ENCODE measurements at places on chromosomes 4 and X.

DNA sequence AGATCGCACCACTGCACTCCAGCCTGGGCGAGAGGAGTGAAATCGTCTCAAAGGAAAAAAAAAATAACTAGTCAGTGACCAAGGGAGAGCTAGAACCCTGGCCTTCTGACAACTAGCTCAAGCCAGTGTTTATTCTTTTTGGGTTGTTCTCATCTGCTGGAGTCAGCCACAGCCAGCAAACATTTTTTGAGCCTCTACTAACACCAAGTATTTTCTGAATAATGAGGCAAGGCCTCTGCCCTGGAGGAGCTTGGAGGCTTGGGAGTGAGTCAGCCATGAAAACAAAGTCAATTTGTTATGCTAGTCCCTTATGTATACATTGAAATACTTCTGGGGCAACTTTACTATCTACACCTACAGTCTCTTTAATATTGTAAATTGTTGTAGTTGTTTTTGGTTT lies 46.5 kb downstream of the TMA16 start:
- peak; percentile 82 for DNase-seq

- peak; percentile 69 for DNase-seq
Observed at GRCh38 chr4:26330186-26330787, 9.5 kb downstream of the RBPJ start.

- DNase-seq: no peak
Observed at GRCh38 chr4:98574816-98575215, 83.6 kb downstream of the TSPAN5 start.

GRCh38 chr4:1751155-1751918 lies 30.0 kb downstream of the TACC3 start:
- DNase-seq: no peak

GRCh38 chr4:165720411-165721082 lies 152.5 kb upstream of the TLL1 start:
- no peak for DNase-seq

GRCh38 chr4:73053076-73053475 lies 16.4 kb downstream of the COX18 start:
- peak; percentile 41 for DNase-seq

- DNase-seq: no peak
Observed at GRCh38 chrX:47191331-47191730, 2.3 kb upstream of the UBA1 start.

- DNase-seq: no peak
Observed at GRCh38 chr4:68077737-68078136, 51.9 kb downstream of the TMPRSS11F start.

DNA sequence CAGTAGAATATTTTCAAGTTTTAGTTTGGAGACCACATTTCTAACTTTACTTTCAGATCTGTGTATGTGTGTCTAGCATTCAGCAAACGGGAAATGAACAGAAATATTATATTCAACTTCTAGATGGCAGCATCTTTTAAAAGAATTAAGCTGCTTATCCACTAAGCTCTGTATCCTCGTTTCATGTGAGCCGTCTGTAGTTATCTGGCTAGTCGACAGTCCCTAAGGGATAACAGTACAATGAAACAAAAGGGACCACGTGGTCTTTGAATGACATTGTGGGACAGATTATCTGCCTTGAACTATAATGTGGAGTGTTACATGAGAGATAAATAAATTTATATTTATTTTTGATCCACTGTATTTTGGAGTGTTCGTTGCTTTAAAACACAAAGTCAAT lies 35.8 kb upstream of the PRSS12 start:
- DNase-seq: no peak

- DNase-seq: no peak
Observed at GRCh38 chrX:153883163-153883843, 2.7 kb downstream of the L1CAM start.

DNA sequence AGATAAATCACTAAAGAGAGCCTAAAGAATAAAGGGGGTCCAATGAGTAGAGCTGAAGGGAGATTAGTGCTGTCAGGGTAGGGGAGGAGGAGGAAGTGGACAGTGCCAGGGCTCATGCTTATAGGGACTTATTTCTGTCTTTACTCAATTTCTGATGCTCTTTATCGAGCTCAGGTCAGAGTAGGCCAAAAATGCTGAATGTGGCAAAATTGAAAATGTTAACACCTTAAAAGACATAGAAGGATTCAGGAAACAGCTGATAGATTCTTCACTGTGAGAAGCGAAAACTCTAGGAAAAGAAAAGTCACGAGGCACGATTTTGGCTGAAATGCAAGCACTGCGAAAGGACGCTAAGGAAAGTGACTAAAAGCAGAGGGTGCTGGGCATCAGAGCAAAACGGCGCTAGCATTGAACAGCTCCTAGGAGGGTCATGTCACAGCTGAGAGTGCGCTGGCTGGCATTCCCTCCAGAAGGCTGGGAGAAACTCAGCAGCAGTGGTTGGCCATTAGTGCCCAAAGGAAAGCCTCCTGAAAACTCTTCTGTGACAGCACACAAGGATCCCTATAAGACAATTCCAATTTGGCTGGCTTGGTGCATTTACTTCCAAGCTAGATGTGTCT lies 150.9 kb downstream of the HS6ST2 start:
- DNase-seq: no peak

DNA sequence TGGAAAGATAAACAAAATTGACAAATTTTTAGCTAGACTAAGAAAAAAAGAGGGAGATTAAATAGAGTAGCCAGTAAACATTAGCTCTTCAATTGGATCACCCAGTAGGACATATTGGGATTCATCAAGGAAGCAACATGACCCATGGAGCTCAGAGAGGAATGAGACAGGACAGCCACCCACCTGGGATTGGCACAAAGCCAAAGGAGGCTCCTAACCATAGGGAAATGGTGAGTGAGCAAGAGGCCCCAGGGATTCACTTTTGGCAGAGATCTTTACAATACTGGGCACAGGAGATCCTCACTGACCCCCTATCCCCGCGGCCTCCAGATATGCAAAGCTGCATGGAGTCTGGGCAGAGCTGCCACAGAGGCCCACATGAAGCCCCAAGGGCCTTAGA lies 34.8 kb upstream of the CXCL6 start:
- DNase-seq: no peak

DNA sequence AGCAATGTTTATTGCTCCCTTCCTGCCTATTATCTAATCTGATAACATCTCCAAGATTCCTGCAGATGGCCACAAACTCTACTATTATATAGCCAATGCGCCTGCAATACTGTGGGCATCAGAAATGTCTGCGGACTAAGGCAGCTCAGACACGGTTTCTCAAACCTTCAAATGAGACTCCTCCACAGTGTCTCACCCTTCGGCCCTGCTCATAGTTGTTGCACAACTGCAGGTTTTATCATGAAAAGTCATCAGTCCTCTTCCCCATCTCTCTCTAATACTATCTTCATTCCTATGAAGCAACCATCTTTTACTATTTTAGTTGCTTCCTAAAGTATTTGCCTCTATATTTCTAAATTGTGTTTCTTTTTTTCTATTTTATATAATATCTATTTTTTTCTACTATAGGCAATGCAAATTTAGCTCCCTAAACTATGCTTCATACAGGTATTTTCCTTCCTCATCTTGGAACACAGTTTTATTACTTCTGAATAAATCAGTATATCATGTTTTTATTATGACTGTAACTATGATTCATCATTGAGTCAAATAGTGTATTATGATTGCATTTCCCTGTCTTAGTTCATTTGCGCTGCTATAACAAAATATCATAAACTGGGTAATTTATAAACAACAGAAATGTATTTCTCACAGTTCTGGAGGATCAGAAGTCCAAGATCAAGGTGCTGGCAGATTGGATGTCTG lies 129.7 kb upstream of the EDNRA start:
- no peak for DNase-seq

DNA sequence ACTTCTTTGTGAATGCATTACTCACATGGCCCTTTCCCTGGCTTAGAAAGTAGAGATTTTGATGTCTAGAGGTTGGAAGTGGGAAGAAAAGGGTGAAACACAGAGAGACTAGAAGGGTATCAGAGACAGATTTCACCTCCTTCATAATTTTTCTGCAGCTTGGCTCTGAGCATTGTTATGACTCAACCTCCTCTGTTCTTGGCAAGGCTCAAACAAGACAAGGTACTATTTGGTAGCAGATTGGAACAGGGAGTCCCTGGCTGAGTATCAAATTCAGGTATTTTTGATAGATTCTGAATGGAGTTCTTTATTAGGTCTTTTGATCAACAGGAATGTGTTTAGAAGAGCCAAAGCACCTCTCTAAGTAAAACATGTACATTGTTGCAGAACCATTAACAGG lies 146.3 kb upstream of the CHRDL1 start:
- DNase-seq: no peak

- DNase-seq: no peak
Observed at GRCh38 chr4:76708971-76709771, 188.8 kb downstream of the SOWAHB start.

- no peak for DNase-seq
Observed at GRCh38 chrX:17594693-17595092, 142.6 kb upstream of the SCML1 start.

DNA sequence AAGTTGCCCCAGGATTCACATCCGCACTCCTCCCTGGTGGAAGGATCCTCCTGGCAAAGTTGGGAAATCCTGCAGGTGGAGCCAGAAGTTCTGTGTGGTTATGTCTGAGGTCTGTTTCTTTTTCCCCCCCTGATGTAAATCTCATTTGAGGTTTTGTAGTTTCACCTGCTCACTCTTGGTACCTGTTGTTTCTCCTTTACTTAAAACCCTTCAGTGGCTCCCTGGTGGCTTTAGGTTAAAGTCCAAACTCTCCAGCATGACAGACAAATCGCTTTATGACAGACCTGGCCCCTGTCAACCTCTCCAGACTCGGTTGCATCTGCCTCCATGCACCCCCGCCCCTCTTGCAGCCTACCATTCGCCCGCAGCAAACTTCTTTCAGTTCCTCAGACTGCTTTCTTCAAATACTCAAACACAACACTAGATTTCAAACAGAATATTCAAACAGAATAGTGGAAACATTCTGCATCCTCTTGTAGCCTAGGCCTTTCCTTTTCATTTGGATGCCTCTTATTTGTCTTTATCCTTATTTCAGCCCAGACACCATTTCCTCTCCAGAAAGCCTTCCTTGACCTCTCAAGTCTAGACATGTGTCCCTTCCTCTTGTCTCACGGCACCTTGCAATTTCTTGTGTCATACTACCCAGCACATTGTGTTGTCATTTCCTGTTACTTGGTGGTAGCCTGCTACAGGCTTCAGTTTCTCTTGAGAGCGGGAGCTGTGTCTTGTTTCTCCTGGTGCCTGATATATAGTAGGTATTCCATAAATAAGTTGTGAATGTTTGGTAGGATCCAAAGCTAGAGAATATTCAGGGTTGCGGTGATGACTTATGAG lies 24.8 kb downstream of the IL13RA1 start:
- peak; percentile 9 for DNase-seq

- DNase-seq: no peak
Observed at GRCh38 chr4:24816797-24817196, 21.4 kb downstream of the SOD3 start.

GRCh38 chrX:17242470-17242869 lies 132.5 kb upstream of the NHS start:
- DNase-seq: peak; percentile 50

GRCh38 chr4:11608992-11609391 lies 180.3 kb upstream of the HS3ST1 start:
- DNase-seq: no peak
